Stimulated activated CD8-positive, alpha-beta memory T cell treated with anti-CD3 and anti-CD28 coated beads, Interleukin-7, amount 100 ng/mL, for 24 hours (primary cell): ENCODE measurements at places on chromosomes 3 and 15.

DNA sequence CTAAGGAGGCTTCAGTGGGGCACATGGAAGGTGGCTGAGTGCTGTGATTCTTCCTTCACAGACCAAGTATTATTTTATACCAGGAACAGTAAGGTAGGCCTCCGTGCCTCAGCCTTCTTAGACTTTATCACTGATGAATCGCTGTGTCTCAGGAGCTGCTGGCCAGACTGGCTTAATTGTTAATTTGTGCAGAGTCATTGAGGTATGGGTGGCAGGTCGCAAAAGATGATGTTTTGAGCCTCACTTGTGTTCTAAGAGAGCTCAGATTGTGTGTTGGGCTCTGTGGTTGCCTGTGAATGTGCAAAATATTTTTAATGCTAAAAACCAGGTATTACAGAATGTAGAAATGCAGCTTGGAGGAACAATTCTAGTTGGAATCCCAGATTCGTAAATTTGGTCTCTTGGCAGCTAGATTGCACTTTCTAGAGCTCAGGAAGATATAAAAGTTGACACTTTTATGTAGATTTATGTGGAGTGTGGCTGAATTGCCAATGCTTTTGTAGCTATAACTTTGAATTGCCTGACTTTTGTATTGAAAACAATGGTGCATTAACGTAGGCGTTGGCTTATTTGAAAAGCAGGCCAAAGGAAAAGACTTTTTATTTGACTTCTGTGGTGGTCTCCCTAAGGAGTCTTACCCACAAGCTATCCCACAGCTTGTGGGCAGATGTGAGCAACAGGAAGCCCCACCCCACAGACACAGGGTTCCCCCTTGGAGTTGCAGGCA, 53.4 kb downstream of the LARS2 start:
- no peak for DNase-seq

GRCh38 chr3:112199622-112200316, 66.7 kb upstream of the GCSAM start:
- DNase-seq = no peak

- no peak for DNase-seq
Observed at GRCh38 chr3:46674031-46674845, 19.2 kb downstream of the ALS2CL start.

- no peak for DNase-seq
Observed at GRCh38 chr3:99700631-99701268, 62.4 kb downstream of the COL8A1 start.

DNA sequence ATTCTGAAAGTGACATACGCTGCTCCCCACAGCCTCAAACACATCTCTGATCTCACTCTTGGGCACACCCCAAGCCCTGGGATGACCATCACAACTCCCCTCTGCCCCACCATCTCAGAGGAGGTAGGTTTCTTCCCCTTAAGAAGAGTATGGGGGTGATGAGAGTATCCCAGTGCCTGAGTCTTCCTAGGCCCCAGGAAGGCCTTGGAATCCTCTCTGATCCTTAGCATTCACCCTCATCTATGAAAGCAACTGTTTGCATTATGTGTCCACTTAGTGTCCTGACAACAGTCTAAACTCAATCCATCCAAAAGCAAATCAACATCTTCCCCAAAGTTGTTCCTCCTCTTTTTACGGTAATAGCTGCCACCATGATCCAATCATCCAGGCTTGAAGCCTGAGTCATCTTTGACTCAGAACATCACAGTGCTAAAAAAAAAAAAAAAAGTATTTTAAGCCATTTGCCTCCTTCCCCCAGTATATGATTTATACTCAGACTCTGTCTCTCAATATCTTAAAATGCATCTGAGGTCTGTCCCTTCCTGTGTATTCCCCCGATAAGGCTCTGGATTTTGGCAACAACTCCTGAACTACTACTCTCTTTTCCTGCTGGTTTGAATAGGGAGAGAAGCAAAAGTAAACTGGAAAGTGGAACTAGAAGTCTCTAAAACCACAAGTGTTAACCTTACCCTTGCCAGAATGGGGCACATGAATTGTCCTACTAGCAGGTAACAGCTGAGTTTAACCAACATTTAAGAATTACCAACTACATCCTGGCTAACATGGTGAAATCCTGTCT, 22.5 kb downstream of the POPDC2 start:
- no peak for DNase-seq

DNA sequence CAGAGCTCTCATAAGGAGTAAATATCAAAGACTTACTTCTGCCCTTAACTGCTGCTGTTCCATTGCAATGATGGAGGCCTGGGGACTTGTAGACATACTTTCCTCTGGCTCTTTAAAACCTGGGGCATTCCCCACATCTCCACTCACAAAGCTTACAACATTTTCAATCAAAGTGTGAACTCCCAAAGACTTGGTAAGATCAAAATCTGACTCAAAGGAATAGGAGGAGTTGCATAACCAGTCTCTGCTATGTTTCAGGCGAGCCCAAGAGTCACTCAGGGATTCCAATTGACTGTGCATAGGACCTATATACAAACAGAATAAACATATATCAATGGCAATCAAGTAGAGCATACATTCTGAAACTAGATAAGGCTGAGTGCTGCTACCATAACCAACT, 101.5 kb downstream of the FBXL22 start:
- DNase-seq = no peak

DNA sequence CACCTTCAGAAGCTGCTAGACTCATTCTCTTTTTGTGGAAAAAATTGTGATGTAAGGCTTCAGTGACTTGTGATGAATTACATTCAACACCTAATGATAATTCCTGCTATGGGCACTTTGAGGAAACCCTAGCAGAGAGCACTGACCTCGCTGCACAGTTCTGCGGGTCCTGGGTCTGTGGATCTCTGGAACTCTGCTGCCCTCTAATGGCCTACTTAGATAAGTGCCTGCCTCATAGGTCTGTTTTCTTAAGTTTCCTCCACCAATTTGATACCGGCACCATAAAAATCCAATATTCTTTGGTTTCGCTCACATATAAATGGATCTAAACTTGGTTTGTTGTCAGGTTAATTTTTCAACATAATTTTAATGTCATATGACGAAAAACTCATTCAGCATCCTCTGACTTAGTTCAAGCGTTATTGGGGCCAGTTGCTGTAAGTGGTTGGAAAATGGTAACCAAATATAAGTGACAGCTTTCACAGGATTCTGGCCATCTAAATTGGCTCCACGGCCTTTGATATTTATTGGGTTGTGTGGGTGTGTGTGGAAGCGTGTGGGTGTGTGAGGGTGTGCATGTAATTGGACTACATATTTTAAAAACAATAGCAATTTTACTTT, 10.4 kb downstream of the SLITRK3 start:
- no peak for DNase-seq

GRCh38 chr3:136860541-136860940, 1.5 kb upstream of the NCK1 start:
- no peak for DNase-seq

- DNase-seq = no peak
Observed at GRCh38 chr3:60081381-60082095, 1031.7 kb upstream of the CFAP20DC start.

- no peak for DNase-seq
Observed at GRCh38 chr3:157493627-157494550, 9.3 kb downstream of the VEPH1 start.

DNA sequence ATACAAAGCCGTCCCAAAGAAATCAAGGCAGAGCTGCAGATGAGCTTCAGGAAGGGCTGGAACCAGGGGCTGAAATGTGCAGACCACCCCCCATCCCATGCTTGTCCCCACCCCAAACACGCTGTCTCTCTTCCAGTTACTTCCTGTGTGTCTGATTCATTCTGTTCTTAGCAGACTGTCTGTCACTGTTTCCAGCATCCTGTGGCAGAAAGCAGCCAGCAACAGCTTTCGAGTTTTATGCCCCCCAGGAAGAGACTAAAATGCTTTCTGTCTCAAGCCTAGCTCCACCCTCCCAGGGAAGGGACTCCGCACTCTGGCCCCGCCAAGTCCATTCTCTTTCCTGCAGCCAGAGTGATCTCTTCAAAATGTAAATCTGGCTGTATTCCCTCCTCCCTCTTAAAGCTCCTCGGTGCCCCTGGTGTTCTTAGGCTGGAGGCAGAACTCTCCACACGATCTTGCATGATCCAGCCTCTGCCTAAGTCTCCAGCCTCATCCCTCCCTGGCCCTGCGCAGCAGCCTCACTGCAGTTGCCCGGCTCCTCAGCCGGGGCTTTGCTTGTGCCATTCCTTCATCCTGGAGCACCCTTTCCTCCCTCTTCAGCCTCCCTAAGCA, 41.5 kb downstream of the HRH1 start:
- no peak for DNase-seq
